ENCODE measurements at places on chromosomes 6 and 20.

- no peak for DNase-seq
Measured at GRCh38 chr6:44034391-44034861, 92.8 kb downstream of the MRPL14 start.

- DNase-seq: no peak
Measured at GRCh38 chr6:26141378-26141904, 54.2 kb downstream of the HFE start.

DNA sequence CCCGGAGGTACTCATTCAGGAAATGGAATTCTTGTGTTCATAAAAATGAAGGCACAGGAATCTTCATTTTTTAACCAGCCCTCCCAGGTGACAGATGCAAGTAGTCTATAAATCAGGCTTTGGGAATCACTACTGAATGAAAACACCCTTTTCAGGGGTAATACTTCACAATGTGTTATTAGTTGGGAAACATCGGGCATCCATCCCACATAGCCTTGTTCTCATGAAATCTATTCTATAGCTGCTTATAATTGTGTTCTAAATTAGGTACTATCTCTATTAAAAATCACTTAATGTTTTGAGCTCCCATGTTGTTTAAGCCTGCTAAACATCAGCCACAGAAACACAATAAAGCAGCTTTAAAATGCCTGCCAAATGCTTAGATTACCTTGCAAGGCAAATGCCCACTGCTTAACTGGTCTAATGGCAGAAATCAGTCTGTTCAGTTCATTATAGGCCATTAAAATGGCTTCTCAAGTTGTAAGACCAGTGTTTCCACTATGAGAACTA, 94.9 kb downstream of the L3MBTL3 start:
- DNase-seq: no peak

DNA sequence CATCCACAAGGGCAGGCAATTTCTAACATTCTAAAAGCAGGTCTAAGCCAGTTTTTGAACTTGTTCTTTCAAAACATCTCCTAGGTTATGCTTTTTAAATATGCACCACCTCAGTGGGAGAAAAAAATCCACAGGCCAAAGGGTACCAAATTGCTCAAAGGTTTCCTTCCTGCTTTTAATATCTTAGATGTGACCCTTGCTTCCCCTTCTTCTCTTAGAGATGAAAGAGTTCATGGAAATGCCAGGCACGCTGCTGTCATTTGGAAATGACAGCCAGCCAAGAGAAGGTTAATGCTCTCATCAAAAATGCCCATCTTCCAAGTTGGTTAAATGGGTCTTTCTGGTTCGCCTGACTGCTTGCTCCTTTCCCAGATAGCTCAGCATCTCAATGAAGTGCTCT, 497.1 kb downstream of the CD83 start:
- DNase-seq: no peak

GRCh38 chr6:64258752-64259151, 623.1 kb downstream of the PHF3 start:
- DNase-seq: no peak

GRCh38 chr20:41379551-41379950, 12.9 kb upstream of the EMILIN3 start:
- no peak for DNase-seq

- DNase-seq: no peak
Measured at GRCh38 chr6:162187168-162187935, 540.2 kb downstream of the PRKN start.

GRCh38 chr20:15336011-15336410, 998.6 kb upstream of the FLRT3 start:
- no peak for DNase-seq

- DNase-seq: no peak
Measured at GRCh38 chr6:24990944-24991809, 55.4 kb upstream of the RIPOR2 start.

GRCh38 chr20:23497536-23497935, 6.6 kb downstream of the CST8 start:
- no peak for DNase-seq

DNA sequence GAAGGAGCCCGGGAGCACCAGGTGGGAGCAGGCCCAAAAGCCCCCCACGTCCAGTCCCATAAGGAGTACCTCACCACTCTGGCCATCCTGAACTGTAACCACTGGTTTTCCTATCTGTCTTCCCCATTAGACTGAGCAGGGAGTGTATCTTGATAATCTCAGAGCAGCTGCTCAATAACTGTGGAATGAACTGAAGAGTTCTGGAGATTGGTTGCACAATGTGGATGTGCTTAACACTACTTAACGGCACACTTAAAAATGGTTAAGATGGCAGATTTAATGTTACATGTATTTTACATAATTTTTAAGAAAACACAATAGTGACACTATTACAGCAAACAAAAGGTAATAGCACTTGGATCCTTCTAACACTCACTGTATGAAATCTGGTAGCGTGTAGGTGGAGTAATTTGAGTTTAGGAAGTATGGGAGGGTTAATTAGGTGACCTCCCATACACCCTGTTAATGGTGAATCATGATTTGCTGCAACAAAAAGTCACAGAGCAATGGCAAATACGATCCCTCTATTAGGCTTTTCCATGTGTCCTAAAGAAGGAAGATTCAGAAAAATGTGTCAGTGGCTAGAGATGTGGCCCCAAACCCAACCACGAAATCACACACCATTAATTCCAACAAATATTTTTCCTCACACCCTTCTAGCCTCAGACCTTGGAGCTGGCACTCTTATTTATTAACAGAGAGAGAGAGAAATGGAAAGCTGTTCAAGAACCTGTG, 18.4 kb downstream of the TRAM2 start:
- no peak for DNase-seq

DNA sequence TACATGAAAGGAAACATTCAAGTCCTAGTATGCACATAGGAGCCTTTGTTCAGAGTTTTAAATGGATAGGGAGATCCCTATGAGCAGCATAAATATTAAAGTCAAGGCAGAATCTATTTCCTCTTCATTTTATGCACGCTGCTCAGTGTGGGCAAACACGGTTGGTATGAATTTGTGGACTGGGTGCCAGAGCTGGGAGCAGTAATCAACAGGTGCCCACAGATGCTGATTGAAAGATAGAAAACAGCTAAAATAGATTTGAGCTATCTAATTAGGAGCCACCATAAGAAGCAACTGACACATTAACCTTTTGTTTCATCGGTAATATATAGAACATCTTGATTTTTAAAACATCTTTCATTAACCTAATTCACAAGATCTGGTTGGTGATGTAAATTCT, 175.5 kb downstream of the EYS start:
- no peak for DNase-seq

- DNase-seq: no peak
Measured at GRCh38 chr6:62357835-62358234, 71.8 kb upstream of the KHDRBS2 start.

Data from NCI-H2029 (cell line).